ENCODE measurements at places on chromosomes 2 and 18. TPM values are rescaled to one million over a fixed set of nuclear protein-coding genes. Genes with fewer than 3 reads are reported as not detected.

Gene AQP12A
- not detected for total RNA-seq

GRCh38 chr2:151644580-151644979, 89.7 kb downstream of the NEB start:
- DNase-seq = no peak
- no peaks in the 10 kb centered on the region for H3K36me3 ChIP-seq
- H3K4me3 ChIP-seq = no peak overlapping the region

Gene RGPD4
- not detected for total RNA-seq

DNA sequence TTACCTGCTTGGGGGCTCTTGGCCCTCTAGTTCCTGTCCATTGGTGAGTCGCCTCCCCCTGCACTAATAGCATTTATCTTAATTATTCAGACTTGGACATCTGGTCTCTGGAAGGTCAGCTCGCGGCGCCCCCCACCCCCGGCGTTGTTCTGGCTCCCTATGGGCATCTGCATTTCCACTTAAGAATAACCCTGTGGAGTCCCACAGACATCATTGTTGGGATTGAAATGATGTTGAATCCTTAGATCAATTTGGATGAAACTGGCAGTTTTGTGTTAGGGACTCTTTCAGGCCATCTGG, 313.8 kb upstream of the HS6ST1 start:
- no peak overlapping the region for H3K4me3 ChIP-seq
- no peaks in the 10 kb centered on the region for H3K27me3 ChIP-seq
- no peaks in the 10 kb centered on the region for H3K4me1 ChIP-seq
- no peak for DNase-seq
- no peak overlapping the region for H3K27ac ChIP-seq
- H3K36me3 ChIP-seq = no peaks in the 10 kb centered on the region

DNA sequence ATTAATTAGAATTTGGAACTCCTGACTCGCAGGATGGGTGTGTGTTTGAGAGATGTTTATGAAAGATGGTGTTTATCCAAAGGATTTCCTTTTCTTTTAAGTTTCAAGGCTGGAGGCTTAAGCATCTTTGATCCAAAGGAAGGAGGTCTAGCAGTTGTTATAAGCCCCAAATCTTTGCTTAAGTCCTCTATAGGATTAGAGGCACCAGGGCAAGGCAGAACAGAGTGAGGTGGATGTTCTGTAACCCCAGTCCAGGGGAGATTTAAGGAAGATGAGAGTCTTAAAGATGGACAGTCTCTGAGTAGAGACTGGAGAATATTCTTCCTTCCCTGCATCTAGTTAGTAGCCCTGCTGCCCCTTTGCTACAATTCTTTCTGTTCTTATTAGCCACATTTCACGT, 17.5 kb downstream of the LBH start:
- peaks cover 45% of the 10 kb centered on the region for H3K36me3 ChIP-seq
- DNase-seq = no peak
- peaks cover 99% of the 10 kb centered on the region for H3K4me1 ChIP-seq
- H3K27ac ChIP-seq = peak overlapping the region; percentile 86
- H3K4me3 ChIP-seq = no peak overlapping the region
- no peaks in the 10 kb centered on the region for H3K27me3 ChIP-seq

DNA sequence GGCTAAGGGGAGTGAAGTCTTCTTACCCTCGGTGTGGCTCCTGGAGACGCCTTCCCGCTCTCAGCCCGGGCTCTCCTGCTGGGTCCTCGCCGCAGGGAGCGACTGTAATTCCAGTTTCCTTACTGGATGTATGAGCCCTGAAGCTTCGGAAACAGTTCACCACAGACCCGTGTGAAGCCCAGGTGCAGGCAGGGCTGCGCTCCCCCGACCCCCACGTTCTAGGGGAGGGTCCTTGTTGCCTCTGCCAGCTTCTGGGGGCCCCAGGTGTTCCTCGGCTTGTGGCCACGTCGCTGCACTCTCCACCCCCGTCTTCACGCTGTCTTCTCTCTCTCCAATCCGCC, 5.1 kb upstream of the ASB1 start:
- no peak overlapping the region for H3K4me3 ChIP-seq
- no peak for DNase-seq
- peaks cover 46% of the 10 kb centered on the region for H3K27me3 ChIP-seq
- H3K4me1 ChIP-seq = peaks cover 8% of the 10 kb centered on the region

Gene VIL1
- total RNA-seq = not detected

Gene RSAD2
- 15.9 TPM for total RNA-seq

- H3K4me3 ChIP-seq = no peak overlapping the region
- H3K27ac ChIP-seq = no peak overlapping the region
- no peaks in the 10 kb centered on the region for H3K27me3 ChIP-seq
- H3K4me1 ChIP-seq = no peaks in the 10 kb centered on the region
- no peaks in the 10 kb centered on the region for H3K36me3 ChIP-seq
Measured at GRCh38 chr2:6196449-6196848, 504.3 kb downstream of the SOX11 start.

Gene AMMECR1L
- 10.5 TPM for total RNA-seq

Gene CAVIN2
- total RNA-seq = 126 TPM

- H3K4me1 ChIP-seq = peaks cover 5% of the 10 kb centered on the region
- no peaks in the 10 kb centered on the region for H3K36me3 ChIP-seq
- H3K27ac ChIP-seq = no peak overlapping the region
Measured at GRCh38 chr18:36481201-36481657, 183.7 kb downstream of the FHOD3 start.

Gene EMILIN2
- total RNA-seq = 32.4 TPM

Gene CHRNG
- total RNA-seq = not detected

DNA sequence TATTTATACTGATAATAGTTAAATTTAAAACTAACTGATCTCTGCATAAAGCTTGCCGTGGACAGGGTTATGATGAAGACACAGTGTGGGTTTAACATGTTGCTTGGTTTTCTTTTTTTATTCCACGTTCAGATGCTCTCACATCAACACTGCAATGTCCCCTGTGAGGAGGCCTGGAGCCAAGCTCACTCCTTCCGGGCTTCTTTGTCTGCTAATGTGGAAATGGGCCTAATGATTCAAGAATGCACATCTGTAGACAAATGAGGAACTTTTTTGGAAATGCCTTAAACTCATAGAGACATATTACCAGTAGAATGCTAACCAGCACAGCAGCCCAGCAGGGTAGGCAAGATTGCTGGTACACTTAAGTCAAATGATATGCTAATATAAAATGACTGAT, 208.0 kb downstream of the GALR1 start:
- no peaks in the 10 kb centered on the region for H3K36me3 ChIP-seq
- H3K27me3 ChIP-seq = no peaks in the 10 kb centered on the region
- H3K4me1 ChIP-seq = no peaks in the 10 kb centered on the region
- H3K27ac ChIP-seq = no peak overlapping the region

Gene SERPINB7
- total RNA-seq = not detected
